ENCODE measurements at places on chromosomes 4 and X.

DNA sequence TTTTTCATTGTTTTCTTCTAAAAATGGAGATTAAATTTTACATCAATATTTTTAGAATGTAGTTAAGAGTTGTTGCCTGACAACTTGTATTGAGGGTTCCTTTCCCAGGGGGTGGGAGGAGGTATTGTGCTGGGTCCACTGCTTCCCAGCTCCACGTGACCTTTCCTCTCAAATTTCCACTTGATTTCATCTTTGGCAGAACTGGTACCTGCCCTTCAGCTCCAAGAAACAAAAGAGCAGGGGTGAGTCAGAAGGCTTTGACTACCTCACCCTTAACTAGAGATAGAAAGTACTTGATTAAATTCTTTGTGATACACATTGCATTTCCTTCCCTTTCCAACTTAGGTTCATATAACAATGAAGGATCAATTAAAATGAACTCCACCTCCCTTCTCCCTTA, 19.7 kb downstream of the TRIM2 start:
- no peak for DNase-seq

DNA sequence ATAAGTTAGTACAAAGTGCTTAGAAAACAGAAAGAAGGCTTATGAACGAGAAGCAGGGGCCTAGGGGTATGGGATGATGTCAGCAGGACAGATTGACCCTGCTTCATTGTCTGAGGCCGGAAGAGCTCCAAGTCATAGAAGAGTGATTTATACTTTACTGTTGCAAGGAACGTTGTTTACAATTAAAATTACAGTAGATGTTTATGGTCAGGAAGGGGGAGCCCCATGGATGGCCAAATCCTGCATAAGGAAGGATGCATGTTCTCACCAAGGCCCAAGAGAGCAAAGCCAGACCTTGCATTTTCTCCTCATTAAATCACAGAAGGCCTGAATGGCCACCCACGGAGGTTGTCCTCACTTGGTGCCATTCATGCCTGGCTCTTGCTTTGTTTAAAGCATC, 115.3 kb downstream of the LDB2 start:
- DNase-seq, result no peak

- no peak for DNase-seq
Measured at GRCh38 chr4:81754169-81754568, 282.5 kb upstream of the RASGEF1B start.

DNA sequence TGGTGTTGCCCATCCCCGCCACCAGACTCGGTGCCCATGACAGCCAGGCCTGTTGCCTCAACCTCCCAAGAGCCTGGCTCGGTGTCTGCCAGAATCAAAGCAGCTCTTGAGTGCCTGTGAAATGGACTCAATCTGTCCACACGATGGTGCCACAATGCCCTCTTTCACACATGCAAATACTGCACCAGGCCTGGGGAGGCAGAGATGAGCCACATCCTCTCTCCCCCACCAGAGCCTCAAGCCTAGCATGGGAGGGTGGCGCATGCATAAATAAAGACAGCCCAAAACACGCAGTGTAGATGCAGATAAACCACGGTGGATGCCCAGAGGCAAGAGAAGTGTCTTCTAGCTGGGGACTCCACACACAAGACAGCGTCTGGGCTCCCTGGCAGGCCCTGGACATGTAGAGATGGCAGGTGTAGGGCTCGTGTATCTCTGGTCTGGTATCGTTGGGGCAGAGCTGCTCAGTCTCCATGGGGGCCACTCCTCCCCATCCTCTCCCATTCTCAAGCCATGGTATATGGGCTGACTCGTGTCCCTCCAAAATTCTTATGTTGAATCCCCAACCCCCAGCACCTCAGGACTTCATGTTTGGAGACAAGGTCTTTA, 65.6 kb downstream of the JAKMIP1 start:
- DNase-seq, result no peak

DNA sequence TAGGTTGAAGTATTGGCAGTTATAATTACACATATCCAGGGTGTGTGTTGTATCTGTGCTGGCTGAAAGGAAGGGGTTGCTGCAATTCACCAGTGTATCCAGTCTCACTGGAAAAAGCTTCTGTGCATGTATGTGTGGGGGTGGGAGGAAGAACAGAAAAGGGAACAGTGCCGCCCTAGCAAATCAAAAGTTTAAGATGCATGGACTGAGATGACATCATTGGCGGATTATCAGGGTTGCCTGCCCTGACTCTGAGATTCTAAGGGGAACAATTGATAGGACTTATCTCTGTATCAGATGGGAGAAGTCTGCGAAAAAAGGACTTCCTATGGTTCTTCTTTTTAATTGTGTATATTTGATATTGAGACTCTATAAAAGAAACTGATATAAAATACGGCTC, 3.5 kb downstream of the SLC25A43 start:
- no peak for DNase-seq

- no peak for DNase-seq
Measured at GRCh38 chrX:101429934-101430333, 21.9 kb downstream of the HNRNPH2 start.

All from vagina (tissue), 2 donors.